ENCODE measurements at places on chromosomes 12 and 14.

- DNase-seq = peak; percentile 58
Observed at GRCh38 chr12:120439646-120440247, 1.8 kb downstream of the COX6A1 start.

DNA sequence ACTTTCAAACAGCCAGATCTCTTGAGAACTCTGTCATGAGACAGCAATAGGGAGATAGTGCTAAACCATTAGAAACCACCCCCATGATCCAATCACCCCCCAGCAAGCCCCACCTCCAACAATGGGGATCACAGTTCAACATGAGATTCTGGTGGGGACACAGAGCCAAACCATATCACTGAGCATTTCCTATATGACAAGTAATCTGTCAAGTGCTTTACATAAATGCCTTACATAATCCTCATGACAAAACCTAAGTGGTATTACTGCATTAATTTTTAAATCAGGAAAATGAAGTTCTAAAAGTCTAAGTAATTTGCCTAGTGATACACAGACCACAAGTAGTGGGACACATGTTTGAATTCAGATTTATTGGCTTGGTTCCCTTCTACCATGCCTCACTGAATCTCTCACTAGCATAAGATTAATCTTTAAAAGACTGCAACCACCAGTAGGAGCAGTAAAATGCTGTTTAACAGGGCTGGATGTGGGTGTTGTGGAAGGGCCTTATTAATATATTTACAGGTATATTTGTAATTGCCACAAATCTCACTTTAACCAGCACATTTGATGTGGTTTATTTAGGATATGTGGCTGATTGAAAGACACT, 323.1 kb upstream of the FBXO33 start:
- DNase-seq = no peak

DNA sequence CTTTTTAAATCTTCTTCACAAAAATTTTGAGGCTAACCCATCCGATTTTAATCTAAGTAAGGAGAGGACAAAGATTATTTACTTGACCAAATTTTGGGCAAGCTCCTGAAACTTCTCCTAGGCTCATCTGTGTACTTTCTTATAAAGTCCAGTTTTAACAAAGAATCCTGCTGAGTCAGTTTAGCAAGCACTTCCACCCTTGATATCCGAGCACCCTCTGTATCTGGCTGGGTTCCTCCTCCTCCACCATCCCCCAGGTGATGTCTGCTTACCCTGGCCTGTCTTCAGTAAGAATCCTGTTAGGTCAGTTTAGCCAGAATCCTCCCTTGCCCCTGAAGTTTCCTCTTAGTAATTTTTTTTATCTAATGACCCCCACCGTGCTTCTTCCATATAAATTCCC, 140.5 kb downstream of the PHLDA1 start:
- DNase-seq = no peak

GRCh38 chr14:75842551-75842950, 139.2 kb downstream of the TGFB3 start:
- DNase-seq = no peak

- no peak for DNase-seq
Observed at GRCh38 chr14:22140633-22141032, 448.4 kb downstream of the DAD1 start.

- DNase-seq = no peak
Observed at GRCh38 chr12:104307655-104308000, 4.1 kb downstream of the EID3 start.

Measured in fibroblast of skin of abdomen (primary cell).